Articular chondrocyte of knee joint (primary cell): ENCODE measurements at places on chromosomes 1 and 21. TPM values are rescaled to one million over a fixed set of nuclear protein-coding genes. Genes with fewer than 3 reads are reported as not detected.

SASS6 gene
- 2.9 and 3.7 TPM in 2 replicates for total RNA-seq

OR2M3 gene
- not detected in 2 replicates for total RNA-seq

CBR3 gene
- total RNA-seq: 30.1 and 37.6 TPM in 2 replicates

KIF17 gene
- total RNA-seq: 0.26 and 0.43 TPM in 2 replicates

PDC gene
- total RNA-seq: not detected in 2 replicates

TTC13 gene
- 12.3 and 15.4 TPM in 2 replicates for total RNA-seq

SYF2 gene
- 52.3 and 61.8 TPM in 2 replicates for total RNA-seq

OLIG2 gene
- total RNA-seq: not detected in 2 replicates

SETDB1 gene
- 41.2 and 44.1 TPM in 2 replicates for total RNA-seq

C1orf141 gene
- total RNA-seq: not detected in 2 replicates

SGIP1 gene
- total RNA-seq: 2.2 and 12.8 TPM in 2 replicates

B3GALT5 gene
- total RNA-seq: 0.26 and 0.43 TPM in 2 replicates

L1TD1 gene
- not detected in 2 replicates for total RNA-seq

GBP6 gene
- total RNA-seq: not detected in 2 replicates

S100A7A gene
- total RNA-seq: not detected in 2 replicates

TFF2 gene
- not detected in 2 replicates for total RNA-seq

GUCA2B gene
- not detected in 2 replicates for total RNA-seq

IGSF9 gene
- not detected in 2 replicates for total RNA-seq

OR14C36 gene
- total RNA-seq: not detected in 2 replicates

S100A2 gene
- total RNA-seq: 2.9 and 3.1 TPM in 2 replicates

SHE gene
- total RNA-seq: 2.7 and 4.8 TPM in 2 replicates

ZBTB7B gene
- 14.4 and 20.6 TPM in 2 replicates for total RNA-seq

TRIM45 gene
- 1.4 and 1.9 TPM in 2 replicates for total RNA-seq

GFI1 gene
- under 0.01 TPM in 1 of 2 replicates, not detected in the other for total RNA-seq

NTMT2 gene
- total RNA-seq: not detected in 2 replicates

SYDE2 gene
- total RNA-seq: 6.9 and 8.6 TPM in 2 replicates

TMEM201 gene
- 4.9 and 5.6 TPM in 2 replicates for total RNA-seq

FCRL1 gene
- total RNA-seq: not detected in 2 replicates

C8A gene
- total RNA-seq: not detected in 2 replicates

DLGAP3 gene
- total RNA-seq: under 0.01 TPM in 1 of 2 replicates, not detected in the other

SAMD13 gene
- total RNA-seq: 0.78 and 0.97 TPM in 2 replicates

ASAP3 gene
- total RNA-seq: 127 and 150 TPM in 2 replicates

GPR37L1 gene
- under 0.01 TPM in 1 of 2 replicates, not detected in the other for total RNA-seq

PTPN14 gene
- 79.3 and 99.9 TPM in 2 replicates for total RNA-seq

TMEM52 gene
- total RNA-seq: 0.39 TPM in 1 of 2 replicates, not detected in the other

UTS2 gene
- total RNA-seq: 0.11 TPM in 1 of 2 replicates, not detected in the other

PLA2G5 gene
- not detected in 2 replicates for total RNA-seq
